Stimulated activated CD4-positive, alpha-beta T cell treated with anti-CD3 and anti-CD28 coated beads, Interleukin-2, amount 100 ng/mL, for 48 hours (primary cell): ENCODE measurements at places on chromosomes 16 and 17.

DNA sequence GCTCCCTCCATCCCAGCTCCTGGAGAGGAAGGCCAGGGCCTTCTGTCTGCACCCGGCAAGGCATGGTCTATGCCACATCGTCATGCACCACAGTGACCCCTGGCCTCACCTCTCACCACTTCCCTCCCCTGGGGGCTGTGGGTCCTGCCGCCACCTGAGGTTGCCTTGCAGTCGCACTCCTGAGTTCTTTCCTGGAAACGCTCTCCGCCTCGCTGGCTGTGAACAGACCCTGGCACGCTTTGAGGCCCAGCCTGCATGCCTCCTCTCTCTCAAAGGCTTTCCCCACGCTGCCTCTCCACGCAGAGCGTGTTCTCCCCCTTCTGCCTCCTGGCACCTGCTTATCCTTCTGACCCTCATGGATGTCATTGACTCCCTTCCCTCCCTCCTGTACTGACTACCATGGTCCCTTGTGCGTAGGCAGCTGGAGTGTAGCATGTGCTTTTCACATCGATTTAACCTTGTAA, 45.4 kb downstream of the SEC14L1 start:
- DNase-seq, result no peak

- DNase-seq, result no peak
Measured at GRCh38 chr17:78211032-78211431, 3.0 kb upstream of the BIRC5 start.

- DNase-seq, result no peak
Measured at GRCh38 chr17:79930877-79931816, 91.9 kb upstream of the CBX4 start.

- DNase-seq, result no peak
Measured at GRCh38 chr16:49745311-49745747, 110.6 kb downstream of the ZNF423 start.

DNA sequence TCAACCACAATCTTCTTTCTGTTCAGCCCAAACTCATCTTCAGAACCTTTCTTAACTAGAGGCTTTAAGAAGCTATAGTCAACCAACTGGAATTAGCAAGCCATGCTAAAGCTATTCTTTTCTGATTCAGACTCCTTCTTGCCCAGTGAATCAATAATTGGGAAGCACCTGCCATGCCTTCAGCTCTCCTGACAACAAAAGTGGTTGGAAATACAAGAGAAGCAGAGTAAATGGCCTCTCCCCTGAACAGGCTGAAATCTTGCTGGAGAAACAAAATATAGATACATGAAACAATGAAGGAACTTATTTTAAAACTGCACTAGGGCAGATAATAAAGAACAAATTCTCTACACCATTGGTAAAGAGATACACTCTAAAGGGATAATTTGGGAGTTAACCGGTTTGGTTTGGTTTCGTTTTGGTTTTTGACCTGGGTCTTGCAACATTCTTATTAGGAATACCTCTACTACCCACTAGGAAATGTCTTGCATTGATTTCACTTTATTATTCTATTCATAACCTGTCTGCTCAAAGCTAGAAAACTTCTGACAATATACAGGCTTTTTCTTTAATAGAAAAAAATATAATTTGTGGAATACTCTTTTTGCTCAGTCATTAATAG, 173.6 kb upstream of the DYNLRB2 start:
- no peak for DNase-seq

DNA sequence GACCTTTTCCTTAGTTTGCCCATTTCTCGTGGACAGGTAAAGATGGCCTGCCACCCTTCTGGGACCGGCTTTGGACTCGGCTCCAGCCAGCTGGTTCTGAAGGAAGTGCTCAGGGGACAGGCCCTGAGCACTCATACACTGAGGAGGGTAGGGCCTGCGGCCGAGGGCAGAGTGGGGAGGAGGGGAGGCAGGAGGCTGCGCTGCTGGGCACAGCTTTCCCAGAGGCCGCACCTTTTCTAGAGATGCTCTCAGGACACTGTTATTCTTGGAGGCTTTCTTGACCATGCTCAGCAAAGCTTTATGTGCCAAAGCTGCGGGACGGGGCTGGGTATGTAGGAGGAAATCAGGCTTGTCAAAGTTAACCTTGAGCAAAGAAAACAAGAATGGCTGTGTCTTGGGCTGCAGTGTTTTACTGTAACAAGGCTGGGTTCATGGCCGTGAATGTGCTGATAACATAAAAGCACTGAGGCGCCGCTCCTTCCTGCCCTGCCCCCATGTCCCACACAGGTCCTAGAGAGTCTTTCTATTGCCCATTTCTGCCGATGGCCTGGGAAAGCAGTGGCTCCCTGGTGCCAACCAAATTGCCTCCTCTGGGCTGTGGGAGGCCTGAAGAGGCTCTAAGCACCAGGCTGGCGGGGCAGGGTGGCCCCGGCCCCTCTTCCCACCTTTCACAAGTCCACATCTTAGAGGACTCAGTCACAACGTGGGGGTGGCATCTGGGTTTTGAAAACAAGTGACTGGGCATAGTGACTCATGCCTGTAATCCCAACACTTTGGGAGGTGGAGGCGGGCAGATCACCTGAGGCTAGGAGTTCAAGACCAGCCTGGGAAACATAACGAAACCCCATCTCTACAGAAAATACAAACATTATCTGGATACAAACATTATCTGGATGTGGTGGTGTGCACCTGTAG, 22.3 kb upstream of the TIMP2 start:
- DNase-seq, result no peak

- no peak for DNase-seq
Measured at GRCh38 chr17:2086306-2086705, 31.4 kb downstream of the HIC1 start.

DNA sequence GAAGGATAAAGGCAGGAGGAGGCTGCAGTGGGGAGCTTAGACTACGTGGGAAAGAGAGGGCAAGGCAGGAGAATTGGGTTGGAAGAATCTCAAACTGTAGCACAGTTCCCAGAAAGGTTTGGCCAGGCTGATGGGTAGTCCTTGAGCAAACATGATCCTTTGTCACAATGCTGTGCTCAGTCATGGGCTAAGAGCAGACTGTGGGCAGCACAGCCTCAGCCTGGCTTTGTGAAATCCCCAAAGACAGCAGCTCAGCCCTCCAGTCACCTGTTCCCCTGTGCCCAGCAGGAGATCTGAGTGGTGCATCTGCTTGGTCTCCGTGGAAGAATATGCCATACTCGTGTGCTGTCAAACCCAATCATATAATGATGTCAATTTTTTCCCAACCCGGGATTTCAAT, 10.6 kb upstream of the ENGASE start:
- DNase-seq, result no peak

GRCh38 chr17:17924131-17924856, 47.9 kb downstream of the TOM1L2 start:
- no peak for DNase-seq

- DNase-seq, result no peak
Measured at GRCh38 chr16:56986361-56986760, 3.0 kb upstream of the NLRC5 start.

- DNase-seq, result no peak
Measured at GRCh38 chr17:82257473-82257872, 16.0 kb downstream of the CSNK1D start.

DNA sequence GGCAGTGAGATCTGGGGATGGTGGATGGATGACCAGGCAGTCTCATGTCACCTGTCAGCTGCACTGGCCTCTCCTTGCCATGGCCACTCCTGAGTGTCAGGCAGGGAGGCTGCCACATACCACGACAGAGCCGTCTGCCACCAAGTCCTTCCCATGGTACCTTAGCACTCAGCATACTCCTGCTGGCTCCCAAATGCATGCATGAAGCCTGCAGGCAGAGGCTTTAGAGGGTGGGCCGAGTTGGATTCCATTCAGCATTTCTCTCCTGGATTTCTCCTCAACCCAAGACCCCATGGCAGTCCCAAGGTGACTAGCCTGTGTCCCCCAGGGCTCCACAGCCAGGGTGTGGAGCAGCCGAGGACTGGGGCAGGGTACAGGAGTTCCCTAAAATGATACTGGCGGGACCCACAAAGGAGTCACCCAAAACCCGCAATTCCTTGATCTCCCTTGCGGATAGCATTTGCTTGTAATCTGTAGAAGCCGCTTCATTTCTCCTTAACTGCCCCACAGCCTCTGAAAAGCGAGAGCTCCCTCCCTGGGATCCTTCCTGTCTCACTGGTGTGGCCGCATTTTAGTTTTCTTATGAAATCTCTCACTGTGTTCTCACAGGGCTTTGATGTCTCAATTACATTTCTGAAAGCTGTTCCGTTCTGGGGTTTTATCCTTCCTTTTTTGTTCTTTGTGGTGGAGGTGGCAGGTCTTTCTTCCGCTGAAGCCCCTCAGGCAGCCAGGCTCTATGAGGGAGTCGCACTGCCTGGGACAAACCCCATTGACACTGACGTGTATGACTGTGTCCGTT, 141.4 kb downstream of the SOCS1 start:
- no peak for DNase-seq

DNA sequence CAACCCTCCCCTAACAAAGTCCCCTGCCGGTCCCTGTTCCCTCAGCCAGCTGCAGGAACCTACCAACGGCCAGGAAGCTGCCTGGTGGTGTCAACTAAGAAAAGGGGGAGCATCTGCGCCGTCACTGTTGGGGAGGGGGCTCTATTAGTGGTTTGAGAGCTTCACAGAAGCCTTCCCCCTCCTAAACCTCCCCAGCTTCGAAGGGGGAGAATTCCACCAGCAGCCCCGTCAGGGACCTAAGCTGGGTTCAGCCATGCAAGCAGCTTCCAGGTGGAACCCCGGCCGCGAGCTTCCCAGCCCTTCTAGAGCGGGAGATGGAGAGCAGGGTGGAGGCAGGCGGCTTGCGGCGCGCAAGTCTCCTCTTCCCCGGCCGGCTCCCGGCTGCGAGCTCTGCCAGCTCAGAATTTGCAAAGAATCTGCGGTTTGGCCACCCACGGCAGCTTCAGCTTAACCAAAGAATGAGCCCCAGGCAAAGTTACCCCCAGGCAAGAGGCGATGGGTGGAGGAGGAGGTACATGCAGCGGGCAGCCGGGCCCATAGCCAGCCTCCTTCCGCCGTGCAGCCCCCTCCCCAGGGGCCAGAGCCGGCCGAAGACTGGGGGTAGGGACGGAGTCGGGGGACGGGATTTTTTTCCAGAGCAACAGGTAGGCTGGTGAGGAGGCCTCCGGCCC, 33.7 kb downstream of the DDX19A start:
- DNase-seq, result peak; percentile 70

DNA sequence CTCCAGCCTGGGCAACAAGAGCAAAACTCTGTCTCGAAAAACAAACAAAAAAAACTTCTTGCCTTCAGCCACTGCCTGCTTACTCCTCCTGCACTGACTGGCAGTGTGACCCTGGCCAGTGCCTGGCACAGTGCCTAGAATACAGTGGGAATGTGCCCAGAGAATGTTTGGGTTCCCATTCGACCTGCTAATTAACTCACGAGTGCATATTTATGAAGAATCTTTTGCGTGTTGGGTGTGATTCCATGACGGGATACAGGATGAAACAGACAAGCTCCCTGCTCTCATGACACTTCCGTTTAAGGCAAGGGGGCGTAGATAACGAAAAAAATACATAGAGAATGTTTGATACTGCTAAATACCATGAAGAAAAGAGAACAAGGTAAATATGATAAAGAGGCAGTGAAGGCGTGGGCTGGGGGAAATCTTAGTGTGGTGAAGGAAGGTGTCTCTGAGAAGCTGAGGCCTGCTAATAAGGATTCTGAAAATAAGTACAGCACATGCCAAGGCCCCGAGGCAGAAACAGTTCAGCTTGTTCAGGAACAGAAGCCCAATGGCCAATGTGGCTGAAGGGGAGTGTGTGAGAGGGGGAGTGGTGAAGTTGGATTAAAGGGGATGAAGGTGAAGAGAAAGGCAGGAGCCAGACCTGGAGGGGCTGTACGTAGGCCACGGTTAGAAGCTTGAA, 4.3 kb downstream of the ABI3 start:
- no peak for DNase-seq

DNA sequence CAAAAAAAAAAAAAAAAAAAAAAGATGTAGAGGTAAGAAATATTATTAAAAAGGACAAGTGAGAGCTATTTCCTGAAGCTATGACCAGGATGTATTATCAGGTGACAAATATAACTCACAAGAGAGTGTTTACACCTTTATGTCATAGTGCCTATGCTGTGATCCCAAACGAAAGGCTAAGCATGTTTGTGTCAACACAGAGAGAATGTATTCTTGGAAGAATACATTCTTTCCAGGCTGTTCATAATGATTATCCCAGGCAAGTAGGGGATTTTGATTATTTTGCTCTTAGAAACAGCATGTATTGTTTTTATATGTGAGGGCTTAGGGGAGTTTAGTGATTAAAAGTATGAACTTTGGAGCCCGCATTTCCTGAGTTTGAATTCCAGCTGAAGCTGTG, 175.0 kb downstream of the SPECC1 start:
- no peak for DNase-seq

- no peak for DNase-seq
Measured at GRCh38 chr17:7064261-7064660, 15.8 kb downstream of the CLEC10A start.

DNA sequence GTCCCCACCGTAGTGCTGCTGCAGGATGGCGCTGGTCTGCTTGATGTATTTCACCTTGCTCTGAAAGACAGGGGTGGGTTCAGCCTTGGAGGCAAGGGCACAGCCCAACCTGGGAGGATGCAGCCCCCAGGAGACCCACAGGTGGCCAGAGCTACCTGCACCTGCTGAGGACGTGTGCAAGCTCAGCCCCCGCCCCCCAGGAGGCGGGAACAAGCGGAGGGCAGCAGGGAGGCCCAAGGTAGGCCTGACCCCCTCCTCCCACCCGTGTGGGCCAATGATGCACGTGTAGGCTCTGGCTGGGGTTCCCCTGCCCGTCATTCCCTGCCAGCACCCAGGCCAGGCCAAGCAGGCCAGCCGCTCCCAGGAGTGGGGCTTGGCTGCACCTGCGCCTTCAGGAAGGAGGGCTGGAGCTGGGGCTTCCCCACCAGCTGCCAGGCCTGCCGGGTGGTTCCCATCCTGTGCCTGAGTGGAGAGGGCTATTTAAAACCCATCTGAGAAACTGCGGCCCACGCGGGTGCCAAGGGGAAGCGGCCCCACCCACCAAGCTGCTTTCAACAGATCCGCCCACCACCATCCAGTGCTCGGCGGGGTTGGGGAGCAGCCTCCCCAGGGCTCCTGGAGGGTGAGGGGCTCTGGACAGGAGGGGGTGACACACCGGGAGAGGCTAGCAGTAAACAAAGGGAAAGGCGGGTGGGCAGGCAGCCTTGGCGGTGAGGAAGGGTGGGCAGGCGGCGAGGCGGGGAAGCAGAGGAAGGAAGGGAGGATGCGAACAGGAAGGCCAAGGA, 3.8 kb downstream of the NTHL1 start:
- DNase-seq, result no peak

DNA sequence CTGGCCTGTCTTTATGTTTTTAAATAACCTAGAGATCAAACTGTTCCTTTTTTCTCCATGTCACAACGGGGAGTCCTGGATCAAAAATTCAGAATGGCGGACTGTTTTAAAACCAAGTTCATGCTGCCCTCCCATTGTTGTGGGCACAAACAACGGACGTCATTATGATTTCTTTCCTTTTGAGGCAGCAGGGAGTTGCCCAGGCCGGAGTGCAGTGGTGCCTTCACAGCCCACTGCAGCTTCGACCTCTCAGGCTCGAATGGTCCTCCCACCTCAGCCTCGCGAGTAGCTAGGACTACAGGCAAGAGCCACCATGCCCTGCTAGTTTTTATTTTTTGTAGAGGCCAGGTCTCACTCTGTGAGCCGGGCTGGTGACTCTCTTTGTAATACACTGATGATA, 26.5 kb downstream of the NDE1 start:
- DNase-seq, result no peak

- DNase-seq, result no peak
Measured at GRCh38 chr17:61233991-61234750, 165.5 kb upstream of the TBX2 start.
